ENCODE measurements at places on chromosomes 3 and 15.

DNA sequence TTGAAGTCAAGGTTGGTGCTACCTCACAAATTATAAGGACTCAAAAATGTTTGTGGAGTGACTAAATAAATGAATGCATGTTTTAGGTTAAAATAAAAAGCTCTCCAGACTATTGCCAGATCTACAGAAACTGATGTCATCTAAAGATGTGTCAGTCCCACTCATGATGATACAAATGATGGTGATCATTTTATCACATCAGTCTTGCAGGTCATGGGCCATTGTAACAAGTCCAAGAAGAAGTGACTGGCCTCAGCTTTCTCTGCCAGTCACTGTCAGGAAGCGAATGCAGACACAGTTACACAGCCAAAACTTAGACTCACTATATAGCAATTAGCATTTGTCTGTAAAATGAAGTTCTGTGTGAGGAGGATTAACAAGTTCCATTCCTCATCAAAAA, 18.5 kb downstream of the ATP8B4 start:
- DNase-seq: no peak

GRCh38 chr3:61820306-61820992, 259.1 kb downstream of the PTPRG start:
- no peak for DNase-seq

DNA sequence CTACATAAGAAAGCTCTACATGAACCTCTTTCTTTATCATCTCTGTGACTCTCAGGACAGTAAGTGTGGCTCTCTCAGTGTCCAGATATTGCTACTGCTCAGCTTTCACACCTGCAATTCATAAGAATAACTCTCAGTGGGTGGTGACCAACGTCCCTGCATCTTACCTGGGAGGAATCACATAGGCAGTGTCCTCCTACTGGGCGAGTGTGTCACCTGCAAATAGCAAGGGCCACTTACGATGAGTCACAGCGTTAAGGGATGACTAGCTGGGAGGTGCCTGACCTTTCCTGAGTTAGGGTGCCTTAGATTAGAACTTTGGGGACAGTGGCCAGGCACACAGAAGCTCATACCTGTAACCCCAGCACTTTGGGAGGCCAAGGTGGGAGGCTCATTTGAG, 90.8 kb upstream of the C3orf80 start:
- no peak for DNase-seq

DNA sequence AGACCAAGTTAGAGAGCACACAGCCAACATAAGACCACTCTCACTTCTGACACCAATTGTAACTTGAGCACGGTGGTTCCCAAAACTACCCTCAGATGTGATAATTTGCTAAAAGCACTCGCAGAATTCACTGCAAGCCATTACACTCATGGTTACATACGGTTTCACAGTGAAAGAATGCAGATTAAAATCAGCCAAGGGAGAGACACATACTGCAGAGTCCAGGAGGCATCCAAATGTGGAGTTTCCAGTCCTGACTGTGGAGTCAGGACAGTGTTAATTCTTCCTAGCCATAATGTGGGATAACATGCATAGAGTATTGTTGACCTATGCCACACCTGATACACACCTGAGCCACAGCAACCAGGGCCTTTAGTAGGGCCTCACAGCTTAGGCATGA, 956.4 kb downstream of the NTRK3 start:
- no peak for DNase-seq

- no peak for DNase-seq
Observed at GRCh38 chr3:154540950-154541604, 111.1 kb upstream of the GPR149 start.

GRCh38 chr3:141539431-141540187, 52.8 kb downstream of the RASA2 start:
- no peak for DNase-seq

DNA sequence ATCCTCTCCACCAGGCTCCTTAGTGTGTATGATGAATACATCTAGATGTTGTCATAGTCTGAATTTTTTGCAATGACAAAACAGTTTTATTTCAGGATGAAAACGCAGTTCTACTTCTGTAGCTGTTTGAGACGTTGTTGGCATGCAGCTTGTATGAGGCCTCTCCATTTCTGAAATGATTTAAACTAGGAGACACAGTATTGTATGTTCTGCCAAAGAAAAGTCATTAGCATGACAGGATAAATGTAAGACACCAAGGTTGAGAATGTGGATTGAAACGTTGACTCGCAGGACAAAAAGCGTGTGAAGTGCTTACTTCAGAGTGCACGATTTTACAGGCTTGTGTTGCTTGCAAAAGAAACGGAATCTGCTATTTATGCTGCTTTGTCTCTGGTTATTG, 35.3 kb downstream of the ABHD17C start:
- DNase-seq: no peak

DNA sequence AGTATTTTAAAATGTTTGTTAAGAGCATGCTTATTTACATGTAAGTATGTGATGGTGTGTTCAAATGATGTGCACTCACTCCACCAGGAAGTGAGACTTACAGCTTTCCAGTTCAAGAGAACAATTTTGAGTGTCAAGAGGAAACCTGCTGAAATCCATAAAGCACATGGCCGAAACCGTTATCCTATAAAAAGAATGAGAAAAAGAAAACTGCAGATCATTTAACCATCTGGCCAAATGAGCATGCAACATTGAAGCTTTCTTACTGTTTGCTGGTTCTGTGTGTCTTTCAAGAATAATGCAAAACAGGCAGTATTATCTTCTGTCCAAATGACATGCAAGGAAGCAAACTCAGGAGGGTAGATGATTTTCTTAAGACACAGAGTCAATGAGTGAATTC, 26.3 kb downstream of the GABRR3 start:
- no peak for DNase-seq

DNA sequence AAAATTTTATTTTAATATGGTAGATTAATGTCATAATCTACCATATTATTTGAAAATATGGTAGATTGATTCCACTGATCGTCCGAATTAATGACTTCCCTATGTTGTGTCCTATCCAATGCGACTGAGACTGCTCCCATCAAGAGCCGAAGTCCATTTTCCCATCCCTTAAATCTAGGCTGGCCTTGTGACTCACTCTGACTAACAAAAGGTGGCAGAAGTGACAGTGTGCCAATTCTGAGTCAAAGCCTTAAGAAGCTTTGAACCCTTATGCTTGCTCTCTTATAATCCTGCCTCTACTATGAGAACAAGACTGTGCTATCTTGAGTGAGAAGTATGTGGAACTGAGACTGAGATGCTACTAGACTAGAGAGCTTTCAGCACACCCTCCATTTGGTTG, 387.2 kb downstream of the ROBO1 start:
- DNase-seq: no peak
